ENCODE measurements at places on chromosomes 7 and 10. TPM values are rescaled to one million over a fixed set of nuclear protein-coding genes. Genes with fewer than 3 reads are reported as not detected.

GRCh38 chr10:130127364-130128061, 8.7 kb upstream of the GLRX3 start:
- DNase-seq: peak; percentile 85

DNA sequence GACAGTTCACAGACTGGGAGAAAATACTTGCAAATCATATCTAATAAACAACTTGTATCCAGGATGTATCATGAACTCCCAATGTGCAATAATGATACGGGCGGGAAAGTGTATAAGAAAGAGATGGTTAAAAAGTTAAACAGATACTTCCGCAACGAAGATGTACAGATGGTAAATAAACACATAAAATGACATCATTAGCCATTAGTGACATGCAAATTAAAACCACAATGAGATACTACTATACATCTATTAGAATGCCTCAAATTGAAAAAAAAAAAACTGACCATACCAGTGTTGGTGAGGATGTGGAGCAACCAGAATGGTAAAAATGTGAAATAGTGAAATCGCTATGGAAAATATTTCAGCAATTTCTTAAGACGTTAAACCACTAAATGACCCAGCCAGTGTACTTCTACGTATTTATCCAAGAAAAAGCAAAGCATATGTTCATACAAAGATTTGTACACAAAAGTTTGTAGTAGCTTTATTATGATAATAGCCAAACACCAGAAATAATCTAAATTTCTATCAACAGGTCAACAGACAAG, 83.5 kb downstream of the IPMK start:
- no peak for DNase-seq

NPC1L1 gene
- total RNA-seq: not detected

ANKRD30A gene
- not detected for total RNA-seq

DPCD gene
- total RNA-seq: 22.4 TPM

DNAJC12 gene
- total RNA-seq: 4.1 TPM

DNA sequence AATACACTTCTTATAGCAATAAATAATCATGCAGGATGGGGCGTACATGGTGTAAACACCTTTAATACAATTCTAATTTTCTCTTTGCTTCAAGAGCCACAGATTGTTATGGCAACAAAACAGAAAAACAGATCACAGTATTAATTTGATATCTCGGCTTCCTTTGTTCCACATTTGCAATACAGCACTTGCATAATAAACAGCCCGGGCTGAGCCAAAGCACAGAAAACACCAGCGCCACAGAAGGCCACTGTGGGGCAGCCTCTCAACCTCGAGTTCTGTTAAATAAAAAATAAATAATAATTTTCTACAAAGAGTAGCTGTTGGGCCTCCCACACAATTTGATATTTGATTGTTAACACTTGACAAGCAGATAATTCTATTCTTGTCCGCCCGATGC, 255.9 kb downstream of the USP6NL start:
- no peak for DNase-seq

GRCh38 chr10:21257919-21258318, 267.6 kb downstream of the SKIDA1 start:
- peak; percentile 28 for DNase-seq

AS3MT gene
- 2.0 TPM for total RNA-seq

DNA sequence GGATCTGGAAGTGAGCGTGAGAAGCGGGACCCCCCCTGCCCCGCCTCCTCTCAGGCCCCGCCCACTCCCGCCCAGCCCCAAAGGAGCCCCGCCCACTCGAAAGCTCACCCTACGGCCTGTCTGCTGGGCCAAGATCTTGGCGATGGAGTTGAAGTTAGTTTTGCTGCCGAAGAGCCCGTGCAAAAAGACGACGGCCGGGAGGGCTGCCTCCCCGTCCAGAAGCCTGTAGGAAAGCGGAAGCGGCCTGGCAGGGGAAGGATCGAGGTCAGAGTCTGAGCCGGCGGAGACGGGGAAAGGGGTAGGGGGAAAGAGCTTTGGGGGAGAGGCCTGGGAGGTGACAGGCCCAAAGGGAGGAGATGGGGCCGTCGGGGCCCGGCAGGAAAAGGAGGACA, 386 bp downstream of the ABHD11 start:
- peak; percentile 58 for DNase-seq

DNA sequence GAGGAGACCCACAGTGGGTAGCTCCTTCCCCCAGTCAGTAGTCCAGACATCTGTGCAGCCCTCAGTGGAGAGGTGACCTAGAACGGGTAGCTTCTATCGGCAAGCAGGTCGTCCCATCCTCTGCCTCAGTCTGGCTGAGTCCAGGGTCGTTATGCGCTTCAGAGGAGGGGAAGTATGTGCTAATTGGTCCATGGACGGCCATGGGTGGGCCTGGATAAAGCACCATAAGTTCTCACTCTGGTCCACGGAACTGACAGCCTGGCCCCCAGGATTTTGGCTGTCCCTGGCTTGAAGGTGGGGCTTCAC, 78.6 kb downstream of the HDAC9 start:
- DNase-seq: no peak

GRCh38 chr10:21500578-21500910, 24.9 kb downstream of the SKIDA1 start:
- no peak for DNase-seq

ARHGEF5 gene
- total RNA-seq: 0.17 TPM

GRCh38 chr10:52668024-52668423, 104.6 kb downstream of the MBL2 start:
- peak; percentile 87 for DNase-seq

- DNase-seq: peak; percentile 88
These were observed 19.4 kb downstream of the SFTPD start for GRCh38 chr10:79929409-79929904.

- DNase-seq: no peak
These were observed 6.3 kb upstream of the CDH23 start for GRCh38 chr10:71390461-71390835.

CRYGN gene
- total RNA-seq: not detected

NEUROG3 gene
- not detected for total RNA-seq

CALML3 gene
- not detected for total RNA-seq

DNA sequence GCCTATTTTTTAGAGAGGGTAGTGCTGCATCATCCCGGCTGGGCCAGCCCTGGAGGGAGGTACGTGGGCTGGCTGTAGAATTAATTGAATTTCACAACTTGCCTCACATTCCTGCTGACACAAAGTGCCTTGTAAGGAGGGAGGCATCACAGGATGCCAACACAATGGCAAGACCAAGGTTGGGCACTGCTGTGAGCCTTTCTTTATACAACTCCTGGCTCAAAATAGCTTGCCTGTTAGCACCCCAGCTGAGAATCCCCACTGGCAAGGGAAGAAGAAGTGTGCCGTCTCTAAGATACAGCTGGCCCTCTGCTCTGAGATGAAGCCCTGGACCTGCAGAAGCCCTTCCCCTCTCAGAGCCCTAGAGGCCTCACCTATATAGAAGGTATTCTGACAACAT, 873.9 kb downstream of the GRID1 start:
- no peak for DNase-seq

DNA sequence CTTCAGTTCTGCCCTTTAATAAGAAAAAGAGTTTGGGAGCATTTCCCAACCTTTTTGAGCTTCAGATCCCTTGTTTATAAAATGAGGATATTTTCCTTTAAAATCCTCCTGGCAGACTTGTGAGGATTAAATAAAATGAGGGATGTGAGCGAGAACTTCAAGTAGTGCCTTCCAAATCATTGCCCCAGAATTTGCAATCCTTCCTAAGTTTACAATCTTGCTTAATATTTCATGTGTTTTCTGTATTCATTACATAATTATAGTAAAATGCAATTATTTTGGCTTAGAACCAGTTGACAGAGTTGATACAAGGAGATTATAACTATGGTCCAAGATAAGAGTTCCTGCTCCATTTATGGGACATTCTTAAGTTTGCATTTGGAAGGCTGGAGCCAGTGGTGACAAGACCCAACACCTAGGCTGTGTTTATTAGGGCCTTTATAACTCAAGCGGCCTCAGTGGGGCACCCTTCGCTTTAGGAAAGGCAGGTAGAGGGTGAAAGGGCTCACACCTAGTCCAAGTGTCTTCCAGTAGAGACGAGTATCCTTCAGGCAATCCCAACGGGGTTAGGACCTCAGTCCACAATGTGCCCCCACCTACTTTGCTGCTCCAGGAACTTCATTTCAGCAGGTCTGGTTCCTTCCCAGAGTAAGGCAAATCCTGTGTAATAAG, 317.5 kb downstream of the WDR11 start:
- DNase-seq: no peak

LRRTM3 gene
- total RNA-seq: not detected

GRCh38 chr7:138565071-138565450, 105.0 kb downstream of the TRIM24 start:
- DNase-seq: no peak

GRCh38 chr7:91348711-91349110, 84.5 kb downstream of the FZD1 start:
- peak; percentile 79 for DNase-seq

DNA sequence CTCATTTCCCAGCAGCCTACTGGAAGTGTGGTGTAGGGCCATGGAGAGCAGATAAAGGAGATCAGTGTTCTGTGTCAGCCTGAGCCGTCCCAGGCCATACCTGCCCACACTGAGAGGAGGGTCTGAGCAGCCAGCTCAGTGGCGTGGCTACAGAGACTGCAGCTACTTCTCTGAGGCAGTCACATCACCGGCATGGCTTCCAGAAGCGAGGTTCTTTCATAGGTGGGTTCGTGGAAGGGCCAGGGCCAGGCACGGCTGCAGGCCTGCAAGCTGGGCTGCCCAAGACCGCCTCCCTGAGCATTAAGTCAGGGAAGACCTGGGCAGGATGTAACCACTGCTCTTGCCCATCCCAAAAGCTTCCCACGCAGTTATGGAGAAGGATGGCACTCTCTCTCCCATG, 34.9 kb downstream of the LDB3 start:
- DNase-seq: no peak

CARD11 gene
- total RNA-seq: 1.1 TPM

IRF5 gene
- total RNA-seq: 0.17 TPM

Data from dermis blood vessel endothelial cell (primary cell).